T-cell (primary cell): ENCODE measurements at places on chromosomes 2 and 18.

GRCh38 chr2:149894226-149894625 is 306.7 kb upstream of the MMADHC start:
- no peak for DNase-seq

- no peak for DNase-seq
Observed at GRCh38 chr18:37230768-37231167, 334.8 kb downstream of the CELF4 start.

DNA sequence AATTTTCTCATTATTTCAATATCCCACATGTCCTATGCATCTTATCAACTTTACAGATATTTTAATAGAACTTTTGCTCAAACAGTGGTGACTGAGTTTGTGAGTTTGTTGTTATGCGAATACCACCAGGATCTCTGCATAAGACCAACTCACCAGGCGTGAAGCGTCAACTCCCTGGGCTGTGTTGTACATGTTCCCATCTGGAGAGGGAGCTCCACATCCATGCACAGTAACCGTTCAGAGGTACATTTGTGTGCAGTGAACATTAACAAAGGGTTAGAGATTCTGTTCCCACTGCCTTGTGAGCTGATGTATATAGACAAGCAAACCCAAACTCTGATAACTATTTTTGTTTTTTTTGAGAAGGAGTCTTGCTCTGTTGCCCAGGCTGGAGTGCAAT is 188.7 kb downstream of the MYT1L start:
- no peak for DNase-seq

DNA sequence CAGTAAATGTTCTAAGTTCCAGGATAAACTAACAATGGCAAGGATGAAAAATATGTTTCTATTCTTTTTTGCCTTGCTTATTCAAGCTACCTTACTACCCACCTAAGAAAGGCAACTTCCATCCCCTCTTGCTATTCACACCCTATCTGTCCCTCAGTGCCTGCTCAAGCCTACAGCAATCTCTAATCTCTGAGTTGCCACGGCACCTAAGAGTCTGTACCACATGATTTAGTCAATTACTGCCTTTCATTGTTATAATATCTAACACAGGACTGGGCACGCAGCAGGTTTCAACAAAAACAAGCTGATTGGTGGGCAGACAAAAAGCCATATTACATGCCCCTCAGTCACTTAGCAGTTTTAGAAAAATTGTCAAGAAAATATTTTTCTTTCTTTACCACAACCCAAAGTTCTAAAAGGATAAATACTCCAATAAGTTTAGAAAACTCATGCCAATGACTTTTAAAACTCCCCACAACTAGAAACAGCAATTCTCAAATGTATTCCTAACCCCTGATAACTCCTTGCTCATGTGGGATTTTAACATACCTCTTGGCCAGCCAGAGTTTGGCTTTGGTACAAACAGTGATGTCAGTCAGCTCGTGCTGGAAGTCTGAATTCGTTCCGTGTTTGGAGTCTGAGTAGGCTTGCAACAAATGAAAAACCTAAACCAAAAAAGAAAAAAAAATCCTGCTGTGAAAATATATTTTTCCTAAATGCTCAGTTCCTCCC is 117.3 kb upstream of the ZFP36L2 start:
- no peak for DNase-seq

GRCh38 chr18:41456831-41457230 is 498.2 kb upstream of the PIK3C3 start:
- no peak for DNase-seq

DNA sequence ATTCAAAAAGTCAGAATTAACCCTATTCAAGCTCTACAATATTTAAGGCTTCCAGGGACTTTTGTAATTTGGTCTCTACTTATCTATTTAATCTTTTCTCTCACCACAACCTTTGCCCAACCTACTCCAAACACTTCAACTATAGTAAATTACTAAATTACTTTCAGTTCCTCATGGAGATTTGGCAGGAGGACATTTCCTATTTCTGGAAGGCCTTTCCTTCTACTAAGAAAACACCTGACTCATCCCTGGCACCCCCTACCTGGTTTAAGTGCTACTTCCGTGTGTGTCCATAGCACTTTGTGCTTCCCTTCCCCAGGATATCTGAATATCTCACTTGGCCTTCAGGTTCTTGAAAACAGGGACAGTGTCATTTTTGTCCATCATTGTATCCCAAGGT is 96.3 kb downstream of the UPP2 start:
- DNase-seq, result no peak

DNA sequence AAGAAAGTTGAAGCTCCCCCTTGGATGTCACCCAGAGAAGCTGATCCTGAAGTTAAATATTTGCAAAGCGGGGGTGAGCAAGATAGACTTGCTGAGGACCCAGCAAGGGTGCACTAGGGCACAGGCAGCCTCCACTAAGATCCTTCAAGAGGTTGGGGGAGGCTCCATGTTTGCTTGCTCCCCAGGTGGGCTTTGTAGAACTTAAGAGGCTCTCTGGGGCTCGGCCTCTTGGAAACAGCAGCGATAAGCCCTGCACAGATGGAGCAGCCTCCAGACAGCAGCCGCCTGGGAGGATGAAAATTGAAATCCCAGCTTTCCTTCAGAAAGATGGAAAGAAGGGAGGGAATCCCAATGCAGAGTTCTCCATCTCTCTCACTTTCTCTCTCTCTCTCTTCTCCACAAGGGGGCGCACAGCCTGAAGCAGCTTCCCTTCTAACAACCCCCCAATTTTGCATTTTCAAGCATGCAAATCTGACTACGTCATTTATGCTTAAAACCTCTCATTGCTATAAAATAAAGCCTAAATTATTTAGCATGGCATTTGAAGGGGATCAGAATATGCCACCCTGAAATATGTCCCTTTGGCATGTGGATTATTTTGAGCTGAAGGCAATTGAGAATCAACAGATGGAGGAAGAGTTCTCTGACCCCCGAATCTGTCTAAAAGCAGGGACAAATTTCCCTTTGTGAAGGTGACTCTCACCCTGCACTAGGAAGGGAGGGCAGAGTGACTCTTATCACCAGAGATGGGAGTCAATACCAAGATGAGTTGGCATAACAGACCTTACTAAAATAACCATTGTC is 185.7 kb upstream of the KLHL29 start:
- no peak for DNase-seq

DNA sequence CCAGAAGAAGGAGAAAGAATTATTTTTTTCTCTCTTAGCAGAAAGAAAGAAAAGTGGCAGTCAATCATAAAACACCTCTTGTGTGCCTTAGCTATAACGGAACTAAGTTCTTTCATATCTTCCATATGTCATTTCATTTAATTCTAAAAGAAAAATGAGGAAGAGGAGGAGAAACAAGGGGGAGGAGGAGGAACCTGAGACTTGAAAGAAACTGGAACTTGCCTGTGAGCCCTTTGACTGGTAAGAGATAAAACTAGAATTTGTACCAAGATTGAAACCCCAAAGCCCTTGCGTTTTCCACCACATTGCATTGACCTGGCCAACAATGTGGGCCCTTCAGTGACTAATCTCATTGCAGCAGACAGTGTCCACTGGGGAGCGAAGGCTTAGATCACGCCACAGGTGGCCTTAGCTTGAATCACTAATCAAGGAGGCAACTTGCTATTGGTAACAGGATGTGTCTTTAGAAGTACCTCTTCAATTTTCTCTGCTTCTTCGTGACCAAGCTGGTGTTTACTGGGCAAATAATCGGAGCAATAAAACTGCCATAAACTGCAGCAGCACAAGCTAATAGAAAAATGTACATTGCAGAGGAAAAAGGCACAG is 307.9 kb downstream of the CLIP4 start:
- DNase-seq, result no peak

GRCh38 chr18:35616664-35617423 is 35.3 kb downstream of the GALNT1 start:
- peak; percentile 57 for DNase-seq

DNA sequence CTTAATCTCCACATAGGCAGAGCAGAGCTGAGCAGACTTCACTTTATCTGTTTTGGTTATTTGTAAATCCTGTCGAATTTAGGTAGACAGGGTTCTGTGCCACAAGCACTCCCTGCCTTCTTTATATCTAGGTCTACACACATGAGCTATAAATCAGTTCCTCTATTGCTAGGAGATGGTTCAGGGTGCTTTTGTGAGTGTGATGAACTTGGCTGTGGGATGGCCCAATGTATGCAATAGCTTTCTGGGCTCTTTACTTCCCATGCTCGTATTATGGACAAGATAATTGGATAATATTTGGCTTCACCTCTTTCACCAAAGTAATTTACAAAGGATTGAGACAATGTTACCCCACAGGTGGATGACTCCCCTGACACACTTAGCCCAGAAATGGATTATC is 72.2 kb downstream of the PLB1 start:
- DNase-seq, result no peak

- DNase-seq, result no peak
Observed at GRCh38 chr2:40202798-40203400, 249.0 kb downstream of the SLC8A1 start.

- DNase-seq, result no peak
Observed at GRCh38 chr2:227503433-227504406, 31.8 kb downstream of the AGFG1 start.

DNA sequence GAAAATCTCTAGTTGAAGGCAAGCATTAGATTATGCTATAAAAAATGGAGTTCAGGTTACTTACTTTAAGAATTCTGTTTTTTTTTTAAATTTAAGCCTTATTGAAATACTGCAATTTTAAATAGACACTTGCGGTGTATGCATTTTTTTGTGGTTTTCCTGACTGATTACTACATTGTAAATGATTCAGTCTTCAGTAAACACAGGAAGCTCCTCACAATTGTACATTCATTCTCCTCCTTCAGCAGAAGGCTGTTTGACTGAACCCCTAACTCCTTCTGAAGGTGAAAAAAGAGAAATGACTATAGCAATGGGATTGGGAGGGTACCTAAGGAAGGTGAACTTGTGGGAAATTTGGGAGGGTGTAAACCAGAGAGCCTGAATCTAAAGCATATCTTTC is 136.1 kb downstream of the GCA start:
- DNase-seq, result no peak

DNA sequence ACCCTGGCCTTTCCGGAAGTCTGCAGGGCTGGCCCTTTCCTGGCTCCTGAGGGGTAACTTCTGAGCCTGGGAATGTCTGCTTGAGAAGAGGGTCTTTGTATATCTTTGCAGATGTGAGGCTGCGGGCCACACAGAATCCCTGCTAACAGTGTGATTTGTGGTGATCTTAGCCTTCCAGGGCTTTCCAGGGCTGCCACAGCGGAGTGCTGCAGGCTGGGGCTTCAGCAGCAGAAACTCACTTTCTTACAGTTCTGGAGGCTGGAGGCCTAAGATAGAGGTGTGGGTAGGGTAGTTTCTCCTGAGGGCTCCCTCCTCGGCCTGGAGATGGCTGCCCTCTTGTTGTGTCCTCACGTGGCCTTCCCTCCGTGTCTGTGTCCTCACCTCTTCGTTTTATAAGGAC is 294.7 kb upstream of the HS6ST1 start:
- no peak for DNase-seq

DNA sequence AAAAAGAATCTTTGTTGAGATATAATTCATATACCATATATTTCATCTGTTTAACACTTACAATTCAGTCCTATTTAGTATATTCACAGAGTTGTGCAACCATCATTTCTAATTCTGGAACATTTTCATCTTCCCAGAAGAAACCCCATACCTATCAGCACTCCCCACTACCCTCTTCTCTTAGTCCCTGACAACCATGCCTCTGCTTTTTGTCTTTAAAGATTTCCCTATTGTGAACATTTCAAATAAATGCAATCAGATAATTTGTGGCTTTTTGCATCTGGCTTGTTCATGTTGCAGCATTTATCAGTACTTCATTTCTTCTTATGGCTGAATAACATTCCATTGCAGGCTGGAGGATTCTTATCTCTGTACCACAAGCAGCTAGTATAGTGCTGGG is 305.9 kb upstream of the MEX3C start:
- DNase-seq, result no peak

DNA sequence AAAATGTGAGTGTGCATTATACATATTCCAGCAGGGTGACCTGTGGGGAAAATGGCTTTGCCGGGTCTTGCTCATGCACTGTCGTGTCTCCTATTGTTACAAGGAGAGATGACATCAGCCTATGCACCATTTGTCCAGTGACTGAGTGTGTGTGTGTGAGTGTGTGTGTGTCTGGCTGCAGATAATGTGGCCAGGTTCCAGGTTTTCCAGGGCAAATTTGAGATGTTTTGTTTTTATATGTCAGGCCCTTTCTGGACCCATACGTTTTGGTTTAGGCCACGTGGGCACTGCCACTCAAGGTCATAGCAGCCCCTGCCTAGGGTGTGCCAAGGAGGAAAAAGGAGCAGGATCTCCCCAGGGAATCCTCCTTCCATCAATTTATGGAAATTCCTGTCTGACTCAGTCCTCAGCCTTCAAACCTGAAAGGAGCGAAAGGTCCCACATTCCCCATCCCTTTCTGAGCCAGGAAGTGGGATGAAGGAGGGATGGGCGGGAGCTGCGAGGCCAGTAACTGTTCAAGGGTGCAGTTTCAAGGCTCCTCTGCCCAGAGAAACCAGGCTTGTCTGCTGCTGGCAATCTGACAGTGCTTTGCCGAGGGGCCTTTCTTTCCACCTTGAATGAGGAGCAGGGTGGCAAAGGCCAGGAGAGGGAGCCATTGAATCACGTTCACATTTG is 93.0 kb upstream of the SMAD2 start:
- no peak for DNase-seq

- no peak for DNase-seq
Observed at GRCh38 chr2:190696792-190697398, 48.0 kb downstream of the NAB1 start.

GRCh38 chr2:137947728-137948336 is 16.4 kb upstream of the HNMT start:
- DNase-seq, result peak; percentile 23

DNA sequence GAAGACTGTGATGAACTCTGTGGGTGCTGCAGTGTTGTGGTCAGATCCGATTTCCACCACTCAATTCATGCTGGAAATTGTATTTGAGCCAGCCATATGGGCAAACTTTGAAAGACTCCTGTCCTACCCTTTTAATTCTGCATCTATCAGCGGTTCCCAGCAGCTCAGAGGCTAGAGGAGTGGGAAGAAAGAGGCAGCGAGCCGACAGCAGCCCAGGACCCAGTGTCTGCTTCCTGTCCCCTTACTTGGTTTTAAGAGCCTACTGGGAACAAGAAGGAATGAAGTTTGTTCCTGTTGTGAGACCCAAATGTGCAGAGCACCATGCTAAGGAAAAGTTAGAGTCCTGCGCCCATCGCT is 72.7 kb upstream of the FOSL2 start:
- no peak for DNase-seq

DNA sequence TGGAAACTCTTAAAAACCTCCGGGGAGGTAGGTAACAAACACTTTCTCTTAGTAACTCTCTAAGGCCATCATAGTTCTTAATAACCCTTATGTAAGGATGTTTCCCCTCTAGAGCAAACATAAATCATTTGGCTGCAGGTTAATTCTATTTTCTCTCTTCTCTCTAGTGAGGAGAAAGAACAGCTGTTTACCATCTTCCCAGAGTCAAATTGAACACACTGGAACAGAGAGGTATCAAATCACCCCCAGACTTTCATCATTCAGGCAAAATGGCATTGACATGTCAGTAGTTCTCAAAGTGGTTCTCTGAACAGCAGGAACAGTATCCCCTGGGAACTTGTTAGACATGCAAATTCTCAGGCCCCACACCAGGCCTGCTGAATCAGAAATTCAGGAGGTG is 240.7 kb downstream of the MEIS1 start:
- DNase-seq, result no peak

GRCh38 chr2:118309946-118310680 is 221.8 kb downstream of the INSIG2 start:
- DNase-seq, result peak; percentile 65

GRCh38 chr2:2561346-2562095 is 230.4 kb upstream of the MYT1L start:
- no peak for DNase-seq
